CD8-positive, alpha-beta memory T cell (primary cell): ENCODE measurements at places on chromosomes 11 and 22.

GRCh38 chr11:23644443-23644842 lies 784.2 kb upstream of the CCDC179 start:
- DNase-seq = no peak

DNA sequence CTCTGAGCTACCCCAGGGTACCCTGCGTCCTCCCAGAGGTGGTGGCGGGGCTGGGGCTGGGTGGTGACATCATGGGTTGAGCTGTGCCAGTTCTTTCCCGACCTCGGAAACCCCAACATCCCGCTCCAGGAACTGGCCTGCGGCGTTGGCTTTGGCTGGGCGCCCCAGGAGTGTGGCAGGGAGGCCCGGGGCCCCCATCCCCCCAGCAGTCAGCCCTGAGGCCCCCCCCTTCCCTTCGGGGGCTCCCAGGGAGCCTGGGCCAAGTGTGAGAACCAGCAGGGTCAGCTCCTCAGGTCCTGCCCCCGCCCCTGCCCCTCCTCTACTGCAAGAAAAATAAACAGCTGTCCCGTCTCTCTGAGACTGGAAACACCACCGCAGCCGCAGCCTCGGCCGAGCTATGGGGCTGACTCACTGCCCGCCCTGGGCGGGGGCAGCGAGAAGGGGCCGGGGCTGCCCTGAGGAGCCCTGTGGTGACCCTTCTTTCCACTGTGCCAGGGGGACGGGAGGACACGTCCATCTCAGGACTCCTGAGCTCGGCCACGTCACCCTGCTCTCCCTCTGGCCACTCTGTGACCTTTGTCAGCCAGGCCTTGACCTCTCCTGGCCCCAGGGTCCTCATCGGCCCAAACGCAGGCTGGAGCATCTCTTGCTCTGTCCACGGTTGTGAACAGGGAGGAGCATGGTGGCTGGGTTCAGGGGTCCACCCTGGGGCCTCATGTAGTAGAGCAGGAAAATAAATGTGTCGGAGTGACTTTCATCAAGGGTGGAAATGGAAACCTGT lies 73.4 kb downstream of the WNT7B start:
- no peak for DNase-seq

DNA sequence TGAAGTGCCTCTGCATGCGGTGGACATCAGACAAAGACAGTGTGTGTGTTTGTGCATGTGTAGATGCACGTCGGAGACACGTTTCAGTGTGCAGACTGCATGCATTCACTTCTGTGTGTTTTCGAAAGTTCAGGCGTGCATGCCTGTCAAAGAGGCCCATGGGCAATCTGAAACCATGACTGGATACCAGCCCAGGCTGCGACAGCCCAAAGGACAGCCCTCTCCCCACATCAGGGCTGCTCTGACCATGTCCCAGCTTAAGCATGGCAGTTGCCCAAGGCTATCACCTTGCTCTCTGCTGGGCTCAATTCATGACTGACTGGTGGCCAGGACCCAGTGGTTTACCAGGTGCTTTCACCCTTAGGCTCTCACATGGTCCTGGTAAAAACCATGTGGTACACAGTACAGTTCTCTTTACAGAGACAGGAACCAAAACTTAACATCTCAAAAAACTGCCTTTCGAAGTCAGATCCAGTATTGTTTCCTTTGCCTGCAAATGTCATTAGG lies 423.7 kb upstream of the CADM1 start:
- DNase-seq = no peak

DNA sequence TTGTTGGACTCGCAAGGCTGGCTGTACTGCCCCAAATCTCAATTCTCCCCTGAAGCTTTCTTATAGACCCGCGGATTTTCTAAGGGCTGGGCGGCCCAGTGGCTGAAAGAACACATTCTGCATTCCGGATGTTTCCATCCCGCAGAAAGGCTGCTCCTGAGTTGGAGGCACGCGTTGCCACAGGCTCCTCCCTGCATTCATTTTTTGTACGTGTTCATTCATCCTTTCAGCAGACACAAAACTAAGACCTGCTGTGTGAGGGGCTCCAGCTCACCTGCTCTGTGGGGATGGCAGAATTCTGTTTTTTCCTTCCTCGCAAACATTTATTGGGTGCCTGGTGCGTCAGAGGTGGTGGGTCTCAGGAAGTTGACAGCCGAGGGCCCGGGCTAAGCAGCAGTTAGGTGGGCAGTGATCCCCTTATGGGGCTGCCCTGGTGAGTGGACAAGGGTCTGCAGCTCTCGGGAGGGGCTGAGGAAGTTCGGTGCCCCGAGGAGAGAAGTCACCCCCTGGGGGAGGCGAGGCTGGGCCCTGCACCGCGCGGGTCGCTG lies 23.7 kb downstream of the SHANK3 start:
- DNase-seq = no peak

DNA sequence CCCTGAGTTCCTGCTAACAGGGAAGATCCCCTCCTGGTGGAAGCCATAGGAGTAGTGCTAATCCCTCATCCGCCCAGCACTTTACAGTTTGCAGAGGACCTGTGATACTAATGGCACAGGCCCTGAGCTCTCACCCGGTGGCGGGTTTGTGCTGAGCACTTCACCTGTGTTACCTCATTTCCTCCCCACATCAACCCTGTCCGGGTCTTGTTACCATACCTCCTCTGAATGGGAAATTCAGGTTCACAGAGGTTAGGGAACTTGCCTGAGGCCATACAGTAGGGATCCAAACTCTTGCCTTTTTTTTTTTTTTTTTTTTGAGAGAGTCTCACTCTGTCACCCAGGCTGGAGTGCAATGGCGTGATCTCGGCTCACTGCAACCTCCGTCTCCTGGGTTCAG lies 25.2 kb downstream of the CAPN1 start:
- no peak for DNase-seq

- no peak for DNase-seq
Measured at GRCh38 chr11:57545883-57546282, 8.5 kb downstream of the SMTNL1 start.

DNA sequence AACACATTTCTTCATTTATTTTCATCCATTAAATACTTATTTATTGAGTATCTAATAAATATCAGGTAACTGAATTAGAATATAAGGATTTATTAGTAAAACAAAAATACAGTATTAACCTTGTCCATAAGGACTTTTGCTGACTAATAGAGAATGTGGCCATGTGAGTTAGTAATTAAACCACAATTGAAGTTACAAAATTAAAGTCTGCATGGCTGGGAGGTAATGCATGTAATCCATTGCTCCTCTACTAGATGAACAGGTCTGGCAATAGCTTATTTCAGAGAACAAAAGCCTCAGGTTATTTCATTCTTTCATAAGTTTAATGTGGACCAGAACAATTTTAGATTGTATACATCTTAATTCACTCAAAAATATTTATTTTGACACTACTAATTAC lies 9.9 kb upstream of the CARD18 start:
- DNase-seq = no peak

DNA sequence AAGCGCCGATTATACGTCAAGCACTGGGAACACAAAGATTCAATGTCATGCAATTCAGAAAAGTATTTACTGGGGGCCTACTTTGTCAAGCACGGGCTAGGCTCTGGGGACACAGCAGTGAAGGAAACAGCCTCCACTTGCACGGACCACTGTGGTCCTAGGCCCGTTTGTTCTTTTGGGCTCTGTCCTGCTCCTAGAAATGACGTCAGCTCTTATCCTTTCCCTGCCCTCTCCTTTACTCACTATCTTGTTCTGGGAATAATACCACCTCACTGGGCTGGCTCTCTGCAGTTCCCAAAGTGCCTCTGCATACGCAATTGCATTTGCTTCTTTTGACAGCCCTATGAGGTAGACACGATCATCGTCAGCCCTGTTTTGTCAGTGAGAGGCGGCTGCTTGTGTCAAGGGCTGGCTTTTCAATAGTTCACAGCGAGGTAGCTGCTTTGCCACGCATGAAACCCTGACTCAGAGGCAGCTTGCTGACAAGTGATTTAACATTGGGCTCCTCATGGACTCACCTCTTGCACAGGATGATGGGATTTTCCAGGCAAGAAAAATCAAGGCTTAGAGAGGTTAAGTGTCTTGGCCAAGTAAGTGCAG lies 22.9 kb upstream of the IGSF22 start:
- DNase-seq = no peak

GRCh38 chr22:36337365-36338130 lies 50.2 kb downstream of the MYH9 start:
- no peak for DNase-seq

DNA sequence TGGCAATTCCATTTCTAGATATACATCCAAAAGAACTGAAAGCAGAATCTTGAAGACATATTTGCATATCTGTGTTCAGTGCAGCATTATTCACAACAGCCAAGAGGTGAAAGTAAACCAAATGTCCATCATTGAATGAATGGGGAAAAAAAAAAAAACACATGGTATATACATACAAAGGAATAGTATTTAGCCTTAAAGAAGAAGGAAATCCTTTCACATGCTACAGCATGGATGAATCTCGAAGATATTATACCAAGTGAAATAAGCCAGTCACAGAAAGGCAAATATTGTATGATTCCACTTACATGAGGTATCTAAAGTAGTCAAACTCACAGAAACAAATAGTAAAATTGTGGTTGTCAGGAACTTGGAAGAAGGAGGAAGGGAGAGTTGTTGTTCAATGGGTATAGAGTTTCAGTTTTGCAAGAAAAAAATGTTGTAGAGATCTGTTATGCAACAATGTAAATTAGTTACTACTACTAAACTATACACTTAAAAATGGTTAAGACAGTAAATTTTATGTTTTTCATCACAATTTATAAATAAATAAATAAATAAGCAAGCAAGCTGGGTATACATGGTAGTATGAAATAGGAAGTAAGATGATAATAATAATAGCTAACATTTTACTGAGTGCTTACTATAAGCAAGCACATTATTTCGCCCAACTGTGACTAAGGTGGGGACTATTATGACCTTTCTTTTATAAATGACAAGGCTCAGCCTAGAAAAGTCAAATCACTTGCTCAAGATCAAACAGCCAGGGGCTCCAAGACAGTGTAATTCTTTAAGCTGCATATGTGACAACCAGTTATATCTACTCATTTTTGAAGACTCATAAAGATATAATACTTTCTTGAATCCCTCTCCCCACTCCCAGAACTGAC lies 50.0 kb downstream of the FAM168A start:
- DNase-seq = no peak

DNA sequence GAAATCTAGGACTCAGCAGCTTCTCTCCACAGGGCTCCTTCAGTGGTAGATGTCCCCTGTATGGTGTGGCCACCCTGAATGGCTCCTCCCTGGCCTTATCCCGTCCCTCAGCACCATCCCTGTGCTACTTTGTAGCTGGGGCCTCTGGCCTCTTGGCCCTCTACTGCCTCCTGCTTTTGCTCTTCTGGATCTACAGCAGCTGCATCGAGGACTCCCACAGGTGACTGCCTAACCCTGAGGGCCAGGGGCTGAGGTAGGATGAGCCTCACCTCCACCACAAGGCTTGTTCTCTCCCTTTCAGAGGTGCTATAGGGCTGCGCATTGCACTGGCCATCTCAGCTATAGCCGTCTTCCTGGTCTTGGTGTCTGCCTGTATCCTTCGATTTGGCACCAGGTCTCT lies 1.8 kb downstream of the TMEM179B start:
- no peak for DNase-seq

DNA sequence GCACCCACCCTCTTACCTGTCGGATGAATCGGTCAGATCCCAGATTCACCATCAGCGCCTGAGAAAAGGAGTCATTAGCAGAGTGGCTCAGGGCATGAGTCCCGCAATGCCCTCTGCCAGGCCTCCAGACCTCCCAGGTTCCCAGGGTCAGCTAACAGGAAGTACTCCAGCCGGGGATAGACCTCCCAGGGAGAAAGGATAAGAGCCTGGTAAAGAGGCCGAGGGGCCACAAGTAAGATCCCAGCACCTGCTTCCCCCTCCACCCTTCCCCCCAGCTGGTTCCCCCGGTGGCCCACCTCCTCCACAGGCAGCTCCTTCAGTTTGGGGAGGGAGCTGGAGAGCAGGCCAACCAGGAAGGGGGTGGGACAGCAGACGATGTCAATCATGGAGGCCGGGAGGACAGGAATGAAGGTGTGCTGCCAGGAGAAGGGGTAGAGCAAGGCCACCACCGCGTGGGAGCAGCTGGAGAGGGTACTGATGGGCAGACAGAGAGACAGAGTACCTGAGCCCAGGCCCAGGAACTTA lies 16.4 kb downstream of the RPL27A start:
- DNase-seq = no peak
